GM12891 (cell line): ENCODE measurements at places on chromosomes 4 and X.
A peak's percentile ranks its signal among the peaks of the same experiment; 100 is the strongest.

DNA sequence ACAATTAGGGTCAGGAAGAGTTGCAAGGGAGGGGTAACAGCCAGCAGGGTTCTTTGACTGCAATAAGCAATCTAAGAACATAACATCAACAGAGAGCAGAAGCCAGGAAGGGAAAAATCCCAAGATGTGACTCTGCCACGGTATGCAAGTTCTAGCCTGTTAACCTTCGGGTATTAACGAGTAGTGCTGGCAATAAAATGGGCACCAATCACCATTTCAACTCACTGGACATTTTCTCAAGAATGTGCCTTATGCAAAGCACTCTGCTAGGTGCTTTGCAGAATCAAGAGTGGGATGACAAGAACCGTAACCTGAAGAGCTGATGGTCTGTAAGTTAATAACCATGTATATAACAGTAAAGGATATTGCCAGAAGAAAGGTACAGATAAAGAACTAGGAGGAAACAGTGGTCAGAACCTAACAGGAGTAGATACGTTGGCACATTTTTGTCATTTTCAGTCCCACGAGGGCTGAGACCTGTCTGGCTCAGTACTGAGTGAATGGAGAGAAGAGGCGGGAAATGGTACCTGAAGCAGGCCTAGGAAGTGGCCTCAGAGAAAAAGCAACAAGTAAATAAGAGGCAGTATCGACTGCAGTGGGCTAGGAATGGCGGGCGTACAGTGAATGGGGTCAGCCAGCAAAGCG lies 2.7 kb downstream of the ELOVL6 start:
- no peak for DNase-seq

DNA sequence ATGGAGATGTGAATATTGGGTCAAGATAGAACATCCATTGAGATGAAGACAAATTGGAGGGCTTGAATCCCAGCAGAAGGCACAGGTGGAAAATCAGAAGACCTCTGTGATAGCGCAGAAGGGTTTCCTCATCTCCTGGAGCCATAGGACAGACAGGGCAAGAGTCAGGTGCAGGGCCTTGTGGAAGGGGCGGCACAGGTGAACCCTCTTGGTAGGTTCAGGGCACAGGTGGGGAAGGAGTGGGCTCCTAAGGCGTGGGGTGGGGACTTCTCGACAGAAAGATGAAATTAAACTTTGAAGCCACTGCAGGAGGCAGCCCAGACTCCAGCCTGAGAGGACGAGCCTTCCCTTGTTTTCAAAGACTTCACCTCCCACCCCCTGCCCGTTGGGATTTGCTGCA lies 9.3 kb upstream of the RGS12 start:
- no peak for DNase-seq

DNA sequence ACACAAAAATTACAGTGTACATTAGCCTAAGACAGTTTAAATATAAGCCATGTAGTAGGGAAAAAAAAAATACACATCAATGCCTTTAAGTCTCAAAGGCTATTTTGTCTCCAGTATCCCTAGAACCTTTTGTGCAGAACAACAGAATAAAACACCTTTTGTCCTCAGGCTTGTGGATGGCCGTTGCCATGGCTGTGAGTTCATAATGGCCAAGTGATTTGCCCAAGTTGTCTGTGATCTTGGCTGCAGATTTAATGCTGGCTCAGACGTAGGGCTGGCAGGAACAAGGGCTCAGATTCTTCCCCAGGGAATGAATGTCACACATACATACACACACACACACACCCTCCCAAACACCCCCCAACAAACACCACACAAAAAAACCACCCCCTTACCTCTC lies 25.3 kb downstream of the GPM6B start:
- DNase-seq = no peak

- no peak for DNase-seq
These were observed 96.0 kb upstream of the RAB40AL start for GRCh38 chrX:102840871-102841705.

GRCh38 chr4:179017581-179017980 lies 1575.3 kb upstream of the AGA start:
- no peak for DNase-seq

DNA sequence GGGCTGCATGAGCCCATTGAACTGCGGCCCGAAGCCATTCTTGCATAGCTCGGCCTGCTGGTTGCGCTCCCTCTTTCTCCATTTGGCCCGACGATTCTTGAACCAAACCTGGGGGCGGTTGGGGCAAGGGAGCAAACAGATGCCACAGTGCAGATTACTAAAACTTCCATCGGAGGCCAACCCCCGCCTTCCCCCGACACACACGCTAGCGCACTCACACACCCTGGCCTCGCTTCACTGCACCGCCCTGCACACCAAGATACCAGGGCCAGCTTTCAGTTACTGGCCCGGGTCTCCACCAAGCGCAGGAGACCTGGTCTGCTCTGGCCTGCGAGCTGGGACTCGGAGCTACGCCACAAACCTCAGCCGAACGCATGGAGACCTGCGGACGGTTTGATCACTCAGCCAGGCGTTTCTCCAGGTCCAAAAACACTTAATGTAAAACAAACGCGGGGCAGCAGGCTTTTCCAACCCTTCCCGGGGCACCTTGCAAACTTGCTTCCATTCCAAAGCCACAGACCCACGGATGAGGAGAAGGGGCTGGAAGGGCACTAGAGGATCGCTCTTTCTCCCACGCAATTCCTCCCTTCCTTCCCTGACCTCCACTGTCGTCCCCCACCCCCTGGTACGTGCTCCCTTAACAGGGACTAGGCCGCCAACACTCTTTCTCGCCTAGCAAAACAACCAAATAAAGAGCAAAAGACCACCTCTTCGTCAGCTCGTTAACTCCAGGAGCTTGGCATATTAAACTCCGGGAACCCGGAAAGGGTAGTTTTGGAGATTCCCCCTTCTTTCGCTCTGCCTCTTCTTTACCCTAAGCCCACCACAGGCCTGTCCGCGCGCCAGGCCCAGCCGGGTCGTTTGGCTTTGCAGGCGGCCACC lies 4.1 kb downstream of the PITX2 start:
- no peak for DNase-seq

- peak; percentile 54 for DNase-seq
These were observed 66.7 kb downstream of the COQ2 start for GRCh38 chr4:83217721-83218522.

DNA sequence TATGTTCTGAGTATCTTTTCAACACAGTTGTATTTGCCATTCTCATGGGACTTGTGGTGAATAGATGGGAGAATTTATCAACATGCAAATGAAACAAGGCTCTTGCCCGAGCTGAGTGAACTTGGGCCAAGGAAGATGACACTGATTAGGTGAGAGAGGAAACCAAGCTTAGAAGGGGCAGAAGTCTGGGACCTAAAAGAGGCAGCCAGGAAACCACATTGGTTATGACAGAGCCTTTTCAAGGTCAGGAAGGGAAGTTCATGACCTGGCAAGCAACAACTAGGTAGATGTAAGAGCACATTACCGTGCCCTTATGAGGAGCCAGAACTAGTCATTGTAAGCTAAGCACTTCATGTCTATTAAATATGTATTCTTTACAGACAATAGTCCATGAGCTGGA lies 590.3 kb downstream of the PACRGL start:
- DNase-seq = no peak

DNA sequence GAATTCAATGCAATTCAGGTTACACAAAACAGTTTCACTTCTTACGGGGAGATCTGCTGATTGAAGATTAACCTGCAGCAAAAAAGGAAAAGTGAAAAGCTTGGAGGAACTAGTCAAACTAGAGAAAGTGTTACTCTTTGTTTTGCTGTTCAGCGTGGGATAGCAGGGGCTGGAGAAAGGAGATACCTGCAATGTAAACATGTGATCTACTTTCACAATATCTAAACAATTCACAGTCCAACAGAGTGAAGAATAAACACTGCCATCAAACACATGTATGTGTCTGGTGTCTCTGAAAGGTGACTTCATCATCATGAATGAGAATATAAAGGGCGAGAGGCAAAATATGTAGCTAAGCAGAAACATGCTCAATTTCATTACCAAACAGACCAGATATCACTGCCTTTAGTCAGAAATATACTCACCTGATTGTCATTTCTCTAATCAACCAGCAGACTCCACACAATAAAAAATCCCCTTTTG lies 26.4 kb downstream of the NIPAL1 start:
- no peak for DNase-seq

GRCh38 chr4:175935016-175935661 lies 123.1 kb upstream of the GPM6A start:
- no peak for DNase-seq

- no peak for DNase-seq
These were observed 1.4 kb upstream of the KIAA0232 start for GRCh38 chr4:6781113-6781512.
